ENCODE measurements at places on chromosomes 5 and 9. TPM values are rescaled to one million over a fixed set of nuclear protein-coding genes. Genes with fewer than 3 reads are reported as not detected.

DNA sequence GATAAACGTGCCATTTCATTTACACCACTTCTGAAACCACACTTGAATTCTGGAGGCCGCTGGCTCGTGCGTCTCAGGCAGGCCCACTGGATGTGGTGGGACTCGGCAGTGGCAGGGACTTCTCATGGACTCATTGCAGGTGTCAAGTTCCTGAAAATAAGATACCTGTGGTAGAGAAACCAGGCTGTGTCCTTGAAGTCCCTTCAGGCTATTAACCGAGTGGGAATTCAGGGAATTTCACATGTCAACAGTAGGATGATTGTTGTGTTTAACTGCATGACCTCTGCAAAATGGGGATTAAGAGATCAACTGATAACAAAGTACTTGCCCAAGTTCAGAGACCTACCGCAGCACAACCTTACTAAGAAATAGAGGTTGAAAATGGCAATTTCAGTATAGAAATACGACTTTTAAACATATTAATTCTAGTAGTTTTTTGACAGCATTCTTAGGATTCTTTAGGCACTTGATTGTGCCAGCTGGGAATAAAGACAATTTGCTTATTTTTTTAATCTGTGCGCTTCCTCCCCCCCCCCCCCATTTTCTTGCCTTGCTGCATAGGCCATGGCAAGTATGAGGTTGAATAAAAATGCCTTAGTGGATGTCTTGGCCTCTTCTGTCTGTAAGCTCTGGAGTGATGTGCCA lies 26.8 kb downstream of the TRIP13 start:
- H3K4me3 ChIP-seq: no peak overlapping the region
- no peak overlapping the region for H3K27ac ChIP-seq
- no peak for DNase-seq
- peaks cover 4% of the 10 kb centered on the region for H3K4me1 ChIP-seq
- peaks cover 1% of the 10 kb centered on the region for H3K27me3 ChIP-seq

- no peaks in the 10 kb centered on the region for H3K36me3 ChIP-seq
- no peak overlapping the region for H3K4me3 ChIP-seq
- no peaks in the 10 kb centered on the region for H3K4me1 ChIP-seq
Observed at GRCh38 chr5:150945947-150946346, 41.2 kb upstream of the ZNF300 start.

GRCh38 chr5:114176356-114176755 lies 185.5 kb upstream of the KCNN2 start:
- H3K36me3 ChIP-seq: no peaks in the 10 kb centered on the region
- no peak overlapping the region for H3K4me3 ChIP-seq
- peaks cover 14% of the 10 kb centered on the region for H3K4me1 ChIP-seq
- H3K27me3 ChIP-seq: no peaks in the 10 kb centered on the region
- no peak for DNase-seq

The CCDC112 gene
- total RNA-seq: 8.1 TPM

DNA sequence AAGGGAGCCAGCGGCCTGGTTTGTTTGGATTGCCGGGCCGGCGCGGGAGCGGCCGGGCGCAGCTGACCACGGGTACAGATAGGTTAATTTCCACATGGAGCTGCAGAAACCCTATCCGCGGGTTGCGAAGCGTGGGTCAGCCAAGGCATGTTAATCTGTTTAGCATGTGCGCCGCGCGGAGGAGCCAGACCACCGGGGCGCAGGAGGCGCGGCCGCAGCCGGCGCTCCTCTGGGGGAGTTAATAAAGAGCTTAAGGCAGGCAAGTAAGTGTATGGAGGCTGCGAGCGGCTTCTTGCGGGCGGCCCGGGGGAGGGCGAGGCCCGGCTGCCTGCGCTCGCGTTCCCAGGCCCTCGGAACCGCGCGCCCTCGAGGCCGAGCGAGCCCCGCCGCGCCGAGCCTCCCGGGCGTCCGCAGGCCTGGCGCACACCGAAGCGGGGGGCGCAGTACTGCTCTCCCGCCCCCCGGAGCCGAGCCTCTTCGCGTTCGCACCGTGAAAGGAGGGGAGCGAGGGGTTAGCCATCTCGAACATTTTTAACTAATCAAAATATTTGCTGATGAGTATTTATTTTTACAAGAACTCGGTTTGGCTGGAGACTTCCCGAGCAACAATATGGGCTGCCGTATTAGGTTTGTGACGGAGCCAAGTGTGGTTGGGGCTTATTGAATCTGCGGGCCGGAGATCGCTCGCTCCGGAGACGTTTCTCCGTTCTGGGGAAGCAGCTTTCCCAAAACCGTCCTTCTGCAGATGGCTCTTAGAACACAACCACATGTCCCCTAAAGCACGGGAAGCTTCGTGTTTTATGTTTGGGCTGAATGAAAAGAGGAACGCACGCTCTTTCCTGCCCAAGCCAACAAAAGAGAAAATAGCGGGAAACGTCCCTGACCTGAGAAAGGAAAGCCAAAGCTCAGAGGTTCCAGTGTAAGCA lies 28.8 kb downstream of the FOXD1 start:
- no peaks in the 10 kb centered on the region for H3K36me3 ChIP-seq
- H3K4me3 ChIP-seq: peak overlapping the region; percentile 35
- peaks cover 100% of the 10 kb centered on the region for H3K27me3 ChIP-seq
- no peaks in the 10 kb centered on the region for H3K4me1 ChIP-seq
- DNase-seq: peak; percentile 57

The COL5A1 gene
- 129 TPM for total RNA-seq

DNA sequence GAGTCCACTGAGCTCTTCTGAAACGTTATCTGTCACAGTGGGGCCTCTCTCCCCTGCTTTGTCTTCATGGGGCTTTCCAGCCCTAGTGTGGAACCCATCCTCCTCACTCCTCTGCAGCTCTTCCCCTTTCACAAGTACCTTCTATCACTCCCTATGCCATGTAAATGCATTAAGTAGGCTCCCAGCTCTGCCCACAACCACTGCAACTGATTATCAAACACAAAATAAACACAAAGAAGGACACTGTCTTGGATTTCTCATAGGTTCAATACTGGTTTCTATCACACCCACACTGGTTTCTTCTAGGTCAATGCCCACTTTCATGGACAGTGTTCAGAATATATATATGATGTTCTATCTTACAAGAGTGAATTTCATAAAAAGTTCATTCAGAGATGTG lies 139.4 kb downstream of the GNAQ start:
- no peak for DNase-seq
- H3K4me1 ChIP-seq: peaks cover 9% of the 10 kb centered on the region
- H3K27ac ChIP-seq: peak overlapping the region; percentile 32
- H3K27me3 ChIP-seq: no peaks in the 10 kb centered on the region
- no peaks in the 10 kb centered on the region for H3K36me3 ChIP-seq

DNA sequence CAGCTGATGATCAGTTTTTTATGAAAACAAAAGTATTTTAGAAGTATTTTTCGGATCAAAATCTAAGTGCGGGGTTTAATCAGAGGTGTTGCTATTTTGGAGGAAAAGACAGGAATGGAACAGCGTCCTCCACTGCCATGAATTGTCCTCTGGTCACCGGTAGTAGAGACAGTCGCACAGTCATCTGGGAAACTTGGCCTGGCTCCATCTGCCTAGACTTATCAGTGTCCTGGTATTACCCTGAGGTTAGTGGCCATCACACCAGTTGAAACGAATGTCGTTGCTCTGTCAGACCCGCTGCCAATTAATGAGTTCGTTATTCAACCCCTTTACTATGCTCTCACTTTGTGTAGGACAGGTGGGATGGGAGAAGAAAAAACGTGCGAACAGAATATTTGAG lies 8.2 kb downstream of the TLX3 start:
- H3K4me3 ChIP-seq: no peak overlapping the region
- DNase-seq: no peak
- peaks cover 100% of the 10 kb centered on the region for H3K27me3 ChIP-seq
- no peak overlapping the region for H3K27ac ChIP-seq
- H3K4me1 ChIP-seq: no peaks in the 10 kb centered on the region

DNA sequence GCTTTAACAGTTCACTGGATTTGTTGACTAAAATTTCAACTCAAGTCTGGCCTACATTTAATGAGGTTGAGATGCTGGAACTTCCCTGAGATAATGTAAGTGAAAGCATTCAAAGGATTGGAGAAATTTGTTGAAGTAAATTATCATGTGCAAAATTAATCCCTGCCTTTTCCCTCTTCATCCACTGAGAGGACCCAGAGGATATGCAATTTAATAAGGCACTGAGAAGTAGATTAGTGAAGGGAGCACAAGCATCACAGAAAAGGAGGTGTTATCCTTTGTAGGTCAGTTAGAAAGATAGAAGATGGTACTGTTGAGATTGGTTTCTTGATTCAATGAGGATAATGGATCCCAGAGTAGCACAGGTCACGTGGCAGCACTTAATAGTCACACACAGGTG lies 42.6 kb upstream of the ANKRD31 start:
- H3K4me1 ChIP-seq: no peaks in the 10 kb centered on the region
- no peaks in the 10 kb centered on the region for H3K27me3 ChIP-seq
- H3K27ac ChIP-seq: no peak overlapping the region
- no peak for DNase-seq

- no peaks in the 10 kb centered on the region for H3K36me3 ChIP-seq
- no peak for DNase-seq
- no peaks in the 10 kb centered on the region for H3K4me1 ChIP-seq
- no peaks in the 10 kb centered on the region for H3K27me3 ChIP-seq
- H3K4me3 ChIP-seq: peak overlapping the region; percentile 93
Observed at GRCh38 chr5:53479045-53479589, 1.3 kb upstream of the FST start.

The OMD gene
- not detected for total RNA-seq

- H3K36me3 ChIP-seq: no peaks in the 10 kb centered on the region
- no peak overlapping the region for H3K4me3 ChIP-seq
- H3K27me3 ChIP-seq: no peaks in the 10 kb centered on the region
- no peak for DNase-seq
- H3K27ac ChIP-seq: no peak overlapping the region
Observed at GRCh38 chr9:126320158-126320922, 6.3 kb upstream of the MVB12B start.

- no peak overlapping the region for H3K4me3 ChIP-seq
- no peaks in the 10 kb centered on the region for H3K27me3 ChIP-seq
- no peaks in the 10 kb centered on the region for H3K4me1 ChIP-seq
- no peak overlapping the region for H3K27ac ChIP-seq
Observed at GRCh38 chr5:101159006-101159405, 255.9 kb upstream of the ST8SIA4 start.

- H3K4me3 ChIP-seq: no peak overlapping the region
- no peaks in the 10 kb centered on the region for H3K36me3 ChIP-seq
- H3K27me3 ChIP-seq: no peaks in the 10 kb centered on the region
- no peak for DNase-seq
Observed at GRCh38 chr5:17204133-17204489, 13.3 kb upstream of the BASP1 start.

DNA sequence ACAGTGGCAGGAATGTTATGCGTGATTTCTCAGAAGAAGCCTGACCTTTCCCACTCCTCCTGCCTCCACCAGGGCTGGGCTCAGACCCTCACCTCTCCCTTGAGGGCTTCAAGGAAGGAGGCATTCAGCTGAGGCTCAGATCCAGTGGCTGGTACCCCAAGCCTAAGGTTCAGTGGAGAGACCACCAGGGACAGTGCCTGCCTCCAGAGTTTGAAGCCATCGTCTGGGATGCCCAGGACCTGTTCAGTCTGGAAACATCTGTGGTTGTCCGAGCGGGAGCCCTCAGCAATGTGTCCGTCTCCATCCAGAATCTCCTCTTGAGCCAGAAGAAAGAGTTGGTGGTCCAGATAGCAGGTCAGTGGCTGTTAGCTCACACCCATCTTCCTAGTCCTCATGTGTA lies 9.9 kb downstream of the BTNL9 start:
- no peaks in the 10 kb centered on the region for H3K36me3 ChIP-seq
- H3K27me3 ChIP-seq: peaks cover 52% of the 10 kb centered on the region
- H3K4me1 ChIP-seq: no peaks in the 10 kb centered on the region
- H3K27ac ChIP-seq: no peak overlapping the region
- H3K4me3 ChIP-seq: no peak overlapping the region
